ENCODE measurements at places on chromosomes 16 and 17.

GRCh38 chr17:15411384-15412198, 55.8 kb downstream of the CDRT4 start:
- DNase-seq: no peak

DNA sequence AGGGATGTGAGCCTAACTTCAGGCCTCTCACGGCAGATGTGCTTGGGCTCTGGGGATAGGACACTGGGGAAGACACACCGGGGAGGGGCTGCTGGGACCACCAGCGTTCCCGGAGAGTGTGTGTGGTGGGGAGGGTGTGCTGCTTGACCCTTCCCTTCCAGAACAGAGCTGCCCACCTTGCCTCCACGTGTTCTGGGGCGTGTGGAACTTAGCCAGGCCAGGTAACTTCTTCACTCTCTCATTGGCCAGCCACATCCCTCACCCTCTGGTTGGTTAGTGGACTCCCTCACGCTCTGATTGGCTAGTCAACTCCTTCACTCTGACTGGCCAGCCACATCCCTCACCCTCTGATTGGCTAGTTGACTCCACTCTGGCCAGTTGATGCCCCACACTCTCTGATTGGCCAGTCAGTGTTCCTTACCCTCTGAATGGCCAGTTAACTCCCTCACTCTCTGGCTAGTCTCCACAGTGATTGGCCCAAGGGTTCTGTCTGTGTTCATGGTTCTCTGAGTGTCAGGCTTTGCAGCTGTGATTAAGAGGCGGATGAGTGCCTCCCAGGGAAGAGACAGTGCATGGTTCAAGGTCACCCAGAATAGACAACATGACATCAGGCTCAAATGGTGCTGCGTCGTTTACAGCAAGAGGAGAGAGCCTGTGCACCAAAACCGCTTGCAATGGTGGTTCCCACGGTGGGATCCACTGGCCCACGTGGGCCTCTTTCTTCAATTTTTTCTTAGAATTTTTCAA, 10.0 kb downstream of the TMEM235 start:
- DNase-seq: no peak

- DNase-seq: no peak
Measured at GRCh38 chr17:82302568-82302963, 14.8 kb downstream of the CD7 start.

DNA sequence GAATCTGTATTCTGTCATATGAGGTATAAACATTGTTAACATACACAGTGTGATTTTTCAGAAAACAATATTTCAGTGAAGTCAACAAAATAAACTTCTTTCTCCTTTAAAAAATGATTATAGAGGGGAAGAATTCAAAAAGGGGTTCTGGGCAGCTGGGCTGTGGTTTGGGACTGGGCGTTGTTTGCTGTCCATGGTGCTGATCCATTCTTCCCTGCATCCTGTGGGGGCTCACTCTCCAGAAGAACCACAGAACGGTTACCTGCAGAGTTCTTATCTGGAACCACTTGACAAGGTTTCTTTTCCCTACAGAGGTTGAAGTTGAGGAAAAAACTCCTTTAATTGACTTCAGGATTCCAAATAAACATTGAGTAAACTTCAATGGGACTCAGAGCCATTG, 1091.0 kb downstream of the CDH8 start:
- DNase-seq: no peak

DNA sequence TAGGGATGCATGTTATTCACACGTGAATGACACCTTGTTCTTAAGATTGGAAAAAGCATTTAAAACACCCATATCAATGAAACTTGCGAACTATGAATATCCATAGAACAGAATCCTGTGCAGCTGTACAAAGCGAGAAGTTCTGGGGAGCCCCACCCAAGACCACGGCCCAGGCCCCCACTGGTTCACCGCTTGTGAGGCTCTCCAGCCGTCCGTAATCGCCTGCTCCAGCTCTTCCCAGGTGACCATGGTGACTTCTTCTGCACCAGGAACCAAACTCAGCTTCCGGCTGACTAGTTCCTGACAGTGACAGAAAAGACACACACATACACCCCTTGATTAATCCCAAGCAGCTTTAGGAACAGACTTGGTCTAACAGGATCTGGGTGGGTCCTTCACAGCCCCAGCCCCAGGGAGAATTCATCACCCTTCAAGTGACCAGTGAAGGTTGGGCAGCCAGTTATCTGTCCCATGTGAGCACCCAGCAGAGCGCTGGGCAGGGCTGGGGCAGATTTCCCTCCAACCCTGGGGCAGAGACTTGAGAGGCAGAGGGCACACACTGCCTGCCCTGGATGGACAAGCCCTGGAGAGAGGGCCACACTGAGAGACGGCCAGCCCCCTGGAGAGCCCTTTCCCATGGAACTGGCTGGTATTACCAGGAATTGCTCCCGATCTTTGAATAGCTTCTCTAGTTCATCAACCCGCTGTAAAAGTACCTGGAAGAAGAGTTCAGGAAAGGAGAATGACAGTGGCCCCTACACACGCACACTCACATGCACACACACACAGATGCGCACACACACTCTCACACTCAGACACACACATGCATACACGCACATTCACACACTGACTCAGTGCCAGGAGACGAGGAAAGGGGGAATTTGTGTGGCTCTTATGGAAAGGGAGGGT, 3.6 kb downstream of the QRICH2 start:
- no peak for DNase-seq

DNA sequence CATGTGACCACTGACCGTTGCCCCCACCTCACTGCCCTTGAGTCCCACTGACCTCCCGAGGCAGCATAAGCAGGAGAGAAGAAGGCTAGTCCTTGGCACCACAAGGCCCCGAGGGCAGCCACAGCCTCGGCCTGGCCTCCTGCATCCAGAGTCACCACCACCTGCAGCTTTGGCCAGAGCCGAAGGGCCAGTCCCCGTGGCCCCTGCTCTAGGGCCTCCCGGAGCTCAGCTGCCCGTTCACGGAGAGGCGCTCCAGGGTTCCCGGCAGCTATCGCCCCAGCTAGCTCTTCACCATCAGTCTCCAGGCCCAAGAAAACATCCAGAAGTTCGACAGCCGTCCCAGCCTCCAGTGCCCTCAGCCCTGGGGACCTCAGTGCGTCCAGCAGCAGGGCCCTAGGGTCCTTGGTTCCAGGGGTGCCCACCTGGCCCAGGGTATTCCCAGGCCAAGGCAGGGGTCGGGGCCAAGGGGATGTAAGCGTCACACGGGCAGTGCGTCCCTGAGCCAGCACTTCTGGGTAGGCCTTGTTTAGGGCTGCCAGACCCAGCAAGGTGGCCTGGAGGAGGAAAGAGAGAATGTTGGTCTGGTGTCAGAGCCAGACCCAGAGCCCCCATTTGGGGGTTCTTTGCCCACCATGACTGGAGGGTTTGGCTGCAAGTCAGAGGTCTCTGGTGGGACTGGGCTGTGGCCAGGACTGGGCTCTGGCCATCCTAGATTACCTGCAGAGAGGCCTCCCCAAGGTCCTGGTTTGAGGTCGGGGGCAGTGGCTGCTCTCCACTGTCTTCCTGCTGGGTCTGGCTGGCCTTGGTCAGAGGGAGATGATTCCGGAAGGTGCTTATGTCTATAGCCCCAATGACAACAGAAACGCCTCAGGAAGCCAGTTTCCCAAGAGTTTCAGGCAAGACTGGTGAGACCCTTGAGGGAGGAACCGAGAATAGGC, 1.8 kb downstream of the GHDC start:
- DNase-seq: no peak

GRCh38 chr16:22109258-22109898, 17.0 kb downstream of the VWA3A start:
- DNase-seq: no peak

DNA sequence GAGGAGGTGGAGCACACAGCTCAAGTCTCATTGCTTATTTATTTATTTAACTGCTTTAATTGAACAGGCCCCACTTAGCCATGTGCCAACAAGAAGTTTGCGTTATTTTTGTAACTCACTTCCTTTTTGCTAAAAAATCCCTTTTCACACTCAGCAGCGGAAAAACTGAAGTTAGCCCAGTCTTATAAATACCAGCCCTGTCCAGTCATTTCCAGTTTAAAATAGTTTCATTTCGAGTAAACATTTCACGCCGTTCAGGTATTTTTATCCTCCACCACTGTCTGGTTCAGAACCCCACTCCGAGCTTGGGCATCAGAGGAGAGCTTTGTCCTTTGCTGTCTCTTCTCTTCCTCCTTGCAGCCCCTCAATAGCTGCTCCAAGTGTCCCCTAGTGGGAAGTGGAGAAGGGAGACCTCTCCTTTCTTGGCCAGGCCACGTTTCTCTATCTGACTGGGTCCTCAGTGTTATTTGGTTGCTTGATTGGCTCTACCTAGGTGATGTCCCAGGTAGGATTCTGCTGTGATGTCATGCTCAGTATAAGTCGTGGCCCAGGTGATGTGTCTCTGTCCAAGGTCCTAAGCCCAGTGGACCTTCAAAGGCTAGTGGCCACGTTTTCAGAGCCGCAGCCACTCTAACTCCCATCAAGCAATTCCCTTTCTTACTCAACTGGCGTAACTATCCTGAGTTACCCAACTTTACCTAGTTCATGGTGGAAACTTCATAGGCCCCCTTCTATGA, 53.0 kb upstream of the GAS7 start:
- DNase-seq: no peak

DNA sequence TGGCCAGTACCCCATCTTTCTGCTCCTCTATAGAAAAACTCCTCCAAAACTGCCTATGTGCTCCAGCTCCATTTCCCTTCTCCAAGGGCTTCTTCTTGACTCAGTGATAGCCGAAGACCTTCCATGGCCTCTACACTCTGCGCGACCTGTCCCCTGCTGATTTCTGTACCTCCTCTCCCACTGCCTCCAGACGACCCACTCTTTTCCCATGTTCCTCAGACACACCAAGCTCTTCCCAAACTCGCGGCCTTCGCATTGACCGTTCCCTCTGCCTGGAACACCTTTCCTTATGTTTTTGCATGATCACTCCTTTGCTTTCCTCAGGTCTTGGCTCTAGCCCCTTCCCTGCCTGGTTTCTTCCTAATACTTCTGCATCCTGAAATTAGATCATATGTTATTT, 255.6 kb upstream of the SDK2 start:
- no peak for DNase-seq

DNA sequence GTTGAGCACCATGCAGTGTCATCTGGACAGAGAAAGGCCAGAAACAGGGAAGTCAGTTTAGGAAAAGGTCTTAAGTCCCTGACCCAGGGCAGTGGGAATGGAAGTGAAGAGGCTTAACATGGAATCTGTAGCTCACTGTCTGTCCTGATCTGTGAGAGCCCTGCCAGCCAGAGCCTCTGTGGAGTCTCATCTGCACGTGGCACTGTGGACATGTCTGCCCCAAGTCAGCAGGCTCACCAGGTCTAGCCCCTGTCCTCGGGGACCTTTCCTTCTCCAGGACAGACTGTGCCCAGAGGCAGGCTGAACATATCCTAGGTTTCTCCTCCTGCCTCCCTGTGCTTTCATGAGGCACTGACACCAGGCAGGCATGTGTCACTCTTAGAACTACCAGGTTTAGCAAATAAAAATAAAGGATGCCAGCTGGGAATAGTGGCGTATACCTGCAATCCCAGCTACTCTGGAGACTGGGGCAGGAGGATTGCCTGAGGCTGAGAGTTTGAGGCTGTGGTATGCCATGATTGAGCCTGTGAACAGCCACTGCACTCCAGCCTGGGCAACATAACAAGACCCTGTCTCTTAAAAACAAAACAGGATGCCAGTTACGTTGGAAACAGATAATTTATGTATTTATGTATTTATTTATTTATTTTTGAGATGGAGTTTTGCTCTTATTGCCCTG, 22.4 kb downstream of the UNK start:
- DNase-seq: no peak

DNA sequence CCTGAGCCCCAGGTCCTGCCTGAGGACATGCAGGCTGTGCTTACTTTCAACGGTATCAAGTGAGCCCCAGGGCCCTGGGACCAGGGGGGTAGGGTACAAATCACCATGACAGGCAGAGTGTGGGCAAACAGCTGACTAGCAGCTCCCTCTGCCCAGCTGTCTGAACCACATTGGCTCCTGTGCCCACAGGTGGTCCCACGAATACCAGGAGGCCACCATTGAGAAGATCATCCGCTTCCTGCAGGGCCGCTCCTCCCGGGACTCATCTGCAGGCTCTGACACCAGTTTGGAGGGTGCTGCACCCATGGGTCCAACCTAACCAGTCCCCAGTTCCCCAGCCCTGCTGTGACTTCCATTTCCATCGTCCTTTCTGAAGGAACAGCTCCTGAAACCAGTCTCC, 10.0 kb downstream of the SLC46A1 start:
- DNase-seq: no peak

GRCh38 chr16:2019518-2019920, at the start of gene NPW:
NPW (plus strand) TSS chr16:2019785.
- peak; percentile 73 for DNase-seq

DNA sequence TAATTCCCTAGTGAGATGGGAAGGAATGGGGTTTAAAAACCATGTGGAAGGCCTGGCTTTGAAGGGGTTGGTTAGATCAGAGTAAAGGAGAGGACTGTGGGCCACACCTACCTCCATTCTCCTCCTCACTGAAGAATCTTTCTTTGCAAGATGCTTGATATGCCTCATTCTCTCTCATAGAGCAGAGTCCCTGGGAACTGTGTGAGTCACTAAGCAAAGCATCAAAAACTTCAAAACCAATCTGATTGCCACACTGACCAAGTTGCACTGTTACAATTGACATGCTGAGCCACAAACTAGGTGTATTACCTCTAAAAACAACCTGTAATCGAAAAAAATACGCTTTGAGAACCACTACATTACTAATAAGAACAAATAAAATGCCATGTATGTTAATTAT, 2.0 kb downstream of the TUBD1 start:
- no peak for DNase-seq

GRCh38 chr17:44331249-44331760, 6.7 kb upstream of the SLC25A39 start:
- DNase-seq: no peak

GRCh38 chr17:17693253-17694168, 12.3 kb downstream of the RAI1 start:
- no peak for DNase-seq

DNA sequence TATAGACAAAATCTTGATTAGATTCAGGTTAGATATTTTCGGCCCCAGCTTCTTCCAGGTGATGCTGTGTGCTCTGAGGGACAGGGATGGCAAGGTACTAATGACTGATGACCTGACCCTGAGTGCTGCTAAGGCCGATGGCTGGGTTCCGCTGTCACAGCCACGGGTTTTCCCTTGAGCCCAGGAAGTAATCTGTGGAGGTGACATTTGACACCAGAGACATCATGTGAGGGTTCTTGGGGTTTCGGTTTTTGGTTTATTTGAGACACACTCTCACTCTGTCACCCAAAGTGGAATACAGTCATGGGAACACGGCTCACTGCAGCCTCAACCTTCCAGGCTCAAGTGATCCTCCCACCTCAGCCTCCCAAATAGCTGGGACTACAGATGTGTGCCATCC, 9.8 kb downstream of the OTOP3 start:
- no peak for DNase-seq

- no peak for DNase-seq
Measured at GRCh38 chr17:47845716-47846075, 4.6 kb upstream of the SCRN2 start.

- no peak for DNase-seq
Measured at GRCh38 chr17:64698725-64699124, 36.6 kb upstream of the SMURF2 start.

Data from D721Med (cell line).